Stimulated activated CD4-positive, alpha-beta T cell treated with anti-CD3 and anti-CD28 coated beads, Interleukin-12 subunit alpha, Interleukin-12 subunit beta, amount 100 ng/mL, for 24 hours (primary cell): ENCODE measurements at places on chromosomes 5 and 9.

- DNase-seq: no peak
Measured at GRCh38 chr5:180592176-180592575, 877 bp upstream of the SCGB3A1 start.

DNA sequence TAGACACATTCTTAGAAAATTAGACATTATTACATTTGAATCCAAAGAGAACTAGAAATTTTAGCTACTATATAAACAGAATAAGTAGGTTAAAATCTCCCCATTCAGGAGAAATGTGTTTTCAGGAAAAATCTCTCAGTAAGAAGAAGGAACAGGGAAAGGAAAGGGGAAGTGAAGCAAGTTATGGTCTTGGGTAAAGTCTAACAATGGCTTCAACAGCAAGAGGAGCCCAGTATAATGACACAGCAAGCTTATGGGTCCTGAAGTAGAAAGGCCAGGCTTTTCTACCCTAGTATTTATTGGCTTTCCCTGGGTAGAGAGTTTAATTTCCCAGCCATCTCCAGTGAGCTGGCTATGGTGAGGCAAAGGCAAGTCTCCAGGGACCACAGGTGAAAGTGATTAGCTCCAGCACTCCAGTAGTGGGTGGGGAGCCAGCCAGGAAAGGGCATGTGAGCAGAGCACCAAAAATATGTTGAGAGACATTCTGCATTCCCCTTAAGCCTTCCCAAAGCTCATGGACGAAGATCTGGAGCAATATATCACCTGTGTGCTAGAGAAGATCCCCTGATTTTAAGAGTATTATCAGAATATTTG, 981.7 kb downstream of the NR2F1-AS1 start:
- DNase-seq: no peak

DNA sequence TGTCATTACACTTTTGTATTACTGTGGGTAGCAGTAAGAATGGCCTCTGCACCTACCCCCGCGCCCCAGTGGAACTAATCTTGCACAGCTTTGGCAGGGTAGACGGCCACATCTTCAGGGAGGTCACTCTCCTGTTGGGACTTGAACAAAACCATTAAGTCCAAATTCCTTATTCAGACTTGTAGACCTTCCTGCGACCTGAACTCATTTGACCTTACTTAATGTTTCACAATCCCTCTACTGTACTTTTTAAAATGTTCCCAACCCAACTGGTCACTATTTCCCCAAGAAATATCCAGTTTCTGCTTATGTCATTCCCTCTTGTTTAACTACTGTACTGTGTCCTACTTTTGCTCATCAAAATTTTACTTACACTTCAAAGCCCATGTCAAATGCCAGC, 5.3 kb upstream of the FAM120AOS start:
- DNase-seq: no peak

DNA sequence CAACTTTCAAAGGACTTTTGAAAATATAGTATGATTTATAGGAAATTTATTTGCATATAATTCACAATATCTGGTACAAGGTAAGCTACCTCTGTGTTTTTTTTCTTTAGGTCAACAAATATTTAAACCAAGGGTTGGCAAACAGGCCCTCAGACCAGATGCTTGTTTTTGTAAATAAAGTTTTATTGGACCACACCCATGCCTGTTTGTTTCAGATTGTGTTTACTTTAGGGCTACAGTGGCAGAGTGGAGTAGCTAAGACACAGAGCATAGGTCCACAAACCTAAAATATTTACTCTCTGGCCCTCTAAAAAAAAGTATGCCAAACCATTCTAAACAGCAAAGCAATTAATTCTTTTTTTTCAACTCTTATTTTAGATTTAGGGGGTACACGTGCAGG, 119.7 kb upstream of the CCDC152 start:
- DNase-seq: no peak

- no peak for DNase-seq
Measured at GRCh38 chr5:24388448-24388847, 256.3 kb downstream of the CDH10 start.

DNA sequence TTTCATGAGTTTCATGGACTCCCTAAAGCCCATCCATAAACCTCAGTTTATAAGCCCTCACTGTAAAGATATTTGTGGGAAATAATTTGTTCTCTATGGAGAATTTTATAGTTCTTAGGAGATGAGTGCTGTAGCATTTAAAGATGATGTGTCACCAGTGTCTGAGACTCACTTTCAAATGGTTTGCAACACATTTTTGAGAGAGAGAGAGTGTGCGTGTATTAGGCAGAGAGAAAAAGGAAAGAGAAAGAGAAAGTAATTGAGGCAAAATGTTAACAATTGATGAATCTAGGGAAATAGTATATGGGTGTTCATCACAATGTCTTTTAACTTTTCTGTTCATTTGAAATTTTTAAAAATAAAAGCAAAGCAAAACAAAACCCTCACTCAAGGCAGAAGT, 479.0 kb downstream of the ZSWIM6 start:
- DNase-seq: no peak

DNA sequence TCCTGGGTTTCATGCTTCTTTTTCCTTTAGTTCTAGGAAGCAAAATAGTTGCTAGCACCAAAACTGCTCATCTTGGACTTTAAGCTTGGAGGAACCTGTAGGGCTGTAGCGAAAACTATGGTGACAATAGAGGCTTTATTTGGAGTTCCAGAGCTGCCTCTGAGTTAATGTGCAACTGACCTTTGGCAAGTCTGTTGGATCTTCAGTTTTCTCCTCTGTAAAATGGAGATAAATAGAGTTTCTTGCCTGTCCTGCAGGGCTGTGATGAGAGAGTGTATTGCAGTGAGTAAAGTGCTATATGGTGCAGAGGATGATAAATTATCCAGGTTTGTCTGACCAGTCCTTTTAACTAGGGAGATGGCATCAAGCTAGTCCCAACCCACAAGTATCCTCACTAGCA, 417.0 kb downstream of the MAN2A1 start:
- no peak for DNase-seq

DNA sequence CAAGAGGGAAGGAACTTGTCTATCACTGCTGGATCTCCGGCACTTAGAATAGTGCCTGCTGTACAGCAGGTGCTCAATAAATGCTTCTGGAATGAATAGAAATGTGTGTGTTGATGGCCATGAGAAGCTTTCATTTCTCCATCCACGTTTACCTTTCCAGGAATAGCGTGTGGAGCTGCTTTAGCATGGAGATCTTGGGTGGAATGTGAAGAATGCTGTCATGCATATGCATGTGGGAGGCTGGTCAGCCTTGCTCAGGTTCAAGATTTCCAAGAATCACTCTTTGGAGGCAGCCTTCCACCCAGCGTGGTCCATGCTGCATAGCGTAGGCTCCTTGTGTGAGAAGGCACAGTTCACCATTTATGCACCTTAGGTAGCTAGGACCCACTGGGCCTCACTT, 19.2 kb downstream of the COL15A1 start:
- DNase-seq: no peak

GRCh38 chr5:67401172-67401571, 204.6 kb upstream of the CD180 start:
- no peak for DNase-seq

DNA sequence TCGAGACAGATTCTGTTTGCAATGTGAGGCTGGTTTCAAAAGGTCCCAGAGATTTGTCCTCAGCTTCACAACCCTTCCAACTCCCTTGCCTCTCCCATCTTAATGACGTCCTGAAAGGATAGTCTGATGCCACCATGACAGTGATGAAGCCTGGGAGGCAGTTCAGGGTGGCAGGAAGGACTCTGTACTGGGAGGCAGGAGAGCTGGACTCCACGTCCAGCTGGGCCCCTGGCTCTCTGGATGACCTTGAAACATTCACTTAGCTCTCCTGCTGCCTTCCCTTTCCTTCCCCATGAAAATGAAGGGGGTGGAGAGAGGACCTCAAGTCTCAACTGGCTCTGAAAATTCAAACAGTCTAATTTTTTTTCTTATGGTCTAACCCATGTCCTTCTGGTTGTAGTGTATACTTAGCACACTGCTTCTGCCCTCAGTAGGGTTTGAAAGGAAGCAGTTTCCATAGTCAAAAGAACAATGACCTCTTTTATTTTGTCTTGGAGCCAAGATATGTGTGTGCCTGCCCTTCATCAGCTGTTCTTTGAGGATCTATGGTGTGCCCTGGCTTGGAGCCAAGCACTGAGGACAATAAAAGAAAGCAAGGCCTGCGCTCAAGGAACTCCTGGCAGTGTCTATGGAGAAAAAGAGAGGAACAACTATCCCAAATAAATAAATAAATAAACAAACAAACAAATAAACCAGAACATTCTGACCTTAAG, 188.3 kb downstream of the GRIA1 start:
- DNase-seq: no peak
